ENCODE measurements at places on chromosomes 11 and 22.

- no peak for DNase-seq
Observed at GRCh38 chr11:83835423-83835822, 549.3 kb upstream of the CCDC90B start.

DNA sequence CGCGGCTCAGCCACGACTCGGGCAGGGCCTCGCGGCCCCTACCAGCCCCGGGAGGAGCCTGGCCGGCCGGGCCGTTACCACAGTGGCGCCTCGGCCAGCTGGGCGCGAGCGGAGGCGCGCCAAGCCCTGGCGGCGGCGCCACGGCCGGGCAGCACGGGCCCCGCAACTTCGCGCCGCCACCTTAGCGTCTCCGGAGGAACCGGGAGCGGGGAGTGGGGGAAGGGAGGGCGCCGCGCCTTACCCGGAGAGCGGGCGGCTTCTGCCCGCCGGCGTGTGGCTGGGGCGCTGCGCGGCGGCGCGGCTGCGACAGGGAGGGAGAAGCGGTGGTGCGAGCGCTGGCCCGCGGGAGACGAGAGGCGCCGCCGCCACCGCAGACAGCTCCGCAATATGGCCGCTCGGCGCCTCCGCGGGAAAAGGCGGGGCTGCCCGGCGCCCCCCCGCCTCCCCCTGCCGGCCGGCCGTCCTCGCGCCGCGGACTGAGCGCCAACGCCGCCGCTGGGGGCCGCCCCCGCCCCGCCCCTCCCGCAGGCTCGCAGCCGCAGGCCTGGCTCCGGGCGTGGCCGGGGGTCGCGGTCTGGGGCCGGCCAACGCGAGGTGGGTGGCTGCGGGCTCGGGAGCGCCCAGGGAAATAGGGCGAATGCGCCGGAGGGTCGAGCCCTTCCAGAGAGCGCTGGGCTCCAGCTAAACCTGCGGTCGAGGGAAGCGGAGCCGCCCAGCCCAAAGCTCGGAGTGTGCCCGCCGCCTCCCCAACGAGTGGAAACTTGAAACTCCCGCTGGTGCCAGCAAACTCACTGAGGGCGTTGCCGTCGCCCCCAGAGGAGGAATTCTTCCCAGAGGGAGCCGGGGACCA, at the start of gene RDX:
RDX (minus strand) TSS at position 389 of the 850 bp plus-strand sequence. CDS start 16,922 bp downstream, outside the sequence.
- DNase-seq: no peak

- DNase-seq: no peak
Observed at GRCh38 chr11:71065841-71066240, 186.5 kb downstream of the SHANK2 start.

- no peak for DNase-seq
Observed at GRCh38 chr22:45999379-45999971, 22.5 kb upstream of the WNT7B start.

DNA sequence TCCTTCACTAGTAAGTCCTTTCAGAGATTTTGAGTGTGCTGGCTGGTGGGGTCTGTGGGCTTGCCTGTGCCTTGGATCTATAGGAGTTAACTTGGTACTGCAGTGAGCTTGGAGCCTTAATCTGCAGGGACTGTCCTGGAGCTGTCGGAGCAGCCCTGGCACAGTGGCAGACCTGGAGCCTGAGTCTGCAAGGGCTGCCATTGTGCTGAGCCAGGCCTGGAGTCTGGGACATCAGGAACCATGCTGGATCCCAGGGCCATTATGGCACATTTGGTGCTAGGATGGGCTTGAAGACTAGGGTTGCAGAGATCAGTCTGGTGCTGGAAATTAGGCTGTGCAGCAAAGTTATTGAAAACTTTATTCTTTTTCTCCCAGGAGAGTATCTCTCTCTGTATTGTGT, 665.4 kb downstream of the METTL15 start:
- no peak for DNase-seq

- DNase-seq: no peak
Observed at GRCh38 chr22:24072361-24072760, 61.3 kb downstream of the CABIN1 start.

- no peak for DNase-seq
Observed at GRCh38 chr11:35066783-35067423, 72.1 kb upstream of the CD44 start.

DNA sequence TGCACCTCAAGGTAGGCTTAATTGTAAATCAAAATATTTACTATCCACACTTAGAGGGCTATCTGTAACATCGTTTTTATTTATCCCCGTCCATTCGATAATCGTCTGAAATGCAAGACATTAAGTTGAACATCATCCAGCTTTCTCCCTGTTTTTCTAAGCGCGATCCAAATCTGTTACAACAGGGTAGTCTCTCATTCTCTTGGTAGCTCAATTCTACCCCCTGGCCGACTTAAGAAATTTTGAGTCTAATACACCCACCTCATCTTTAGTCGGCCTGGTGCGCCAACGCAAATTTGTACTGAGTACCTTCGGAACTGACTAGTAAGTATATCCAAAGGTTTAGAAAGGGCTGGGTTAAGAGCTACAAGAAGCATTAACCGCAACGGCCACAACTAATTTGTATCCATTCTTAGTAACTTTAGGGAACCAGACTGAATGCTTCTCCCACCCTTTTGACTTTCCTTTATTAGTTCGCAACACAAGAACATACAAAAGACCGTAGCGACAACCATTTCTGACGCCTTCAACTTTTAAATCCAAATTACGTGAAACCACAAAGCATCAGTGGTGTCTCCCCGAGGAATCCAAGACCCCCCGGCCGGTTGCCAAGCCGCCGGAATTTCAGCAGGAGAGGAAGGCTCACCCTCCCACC, 1.0 kb upstream of the ZNF143 start:
- no peak for DNase-seq

GRCh38 chr11:3158821-3159220, 6.3 kb downstream of the OSBPL5 start:
- no peak for DNase-seq

DNA sequence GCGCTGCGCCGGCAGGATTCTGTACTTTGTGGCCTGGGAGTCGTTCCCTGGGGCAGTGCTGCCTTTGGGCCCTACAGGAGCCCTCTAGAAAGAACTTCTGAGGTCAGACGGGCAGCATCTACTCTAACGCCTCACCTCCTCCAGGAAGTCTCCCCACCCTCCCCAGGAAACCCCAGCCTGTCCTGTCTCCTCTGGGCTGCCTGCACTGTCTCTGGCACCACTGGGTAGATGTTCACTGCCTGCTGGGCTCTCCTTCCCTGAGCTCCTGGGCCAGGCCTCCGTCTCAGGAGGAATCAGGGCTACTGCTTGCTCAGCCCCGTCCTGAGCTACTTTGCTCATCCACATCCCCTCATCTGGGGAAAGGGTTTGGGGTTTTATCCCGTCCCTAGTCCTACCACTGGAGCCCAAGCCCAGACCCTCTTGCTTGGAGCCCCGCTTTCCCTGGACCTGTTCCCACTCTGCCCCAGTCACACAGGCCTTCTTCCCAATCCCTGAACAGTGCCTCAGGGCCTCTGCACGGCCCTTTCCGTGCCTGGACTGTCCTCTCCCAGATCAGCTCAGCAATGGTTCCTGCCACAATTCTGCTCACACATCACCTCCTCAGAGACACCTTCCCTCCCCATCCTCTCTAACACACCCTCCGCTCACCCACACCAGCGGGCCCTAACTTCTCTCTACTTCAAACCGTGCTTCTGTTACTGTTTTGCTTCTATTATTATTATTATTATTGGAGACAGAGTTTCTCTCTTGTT, 11.3 kb upstream of the TREH start:
- no peak for DNase-seq

- no peak for DNase-seq
Observed at GRCh38 chr11:106425819-106426218, 348.4 kb downstream of the AASDHPPT start.

Data from keratinocyte (primary cell).